ENCODE measurements at places on chromosomes 7 and 10. TPM values are rescaled to one million over a fixed set of nuclear protein-coding genes. Genes with fewer than 3 reads are reported as not detected.

Gene PMPCB
- polyA plus RNA-seq, result 72.5 TPM

DNA sequence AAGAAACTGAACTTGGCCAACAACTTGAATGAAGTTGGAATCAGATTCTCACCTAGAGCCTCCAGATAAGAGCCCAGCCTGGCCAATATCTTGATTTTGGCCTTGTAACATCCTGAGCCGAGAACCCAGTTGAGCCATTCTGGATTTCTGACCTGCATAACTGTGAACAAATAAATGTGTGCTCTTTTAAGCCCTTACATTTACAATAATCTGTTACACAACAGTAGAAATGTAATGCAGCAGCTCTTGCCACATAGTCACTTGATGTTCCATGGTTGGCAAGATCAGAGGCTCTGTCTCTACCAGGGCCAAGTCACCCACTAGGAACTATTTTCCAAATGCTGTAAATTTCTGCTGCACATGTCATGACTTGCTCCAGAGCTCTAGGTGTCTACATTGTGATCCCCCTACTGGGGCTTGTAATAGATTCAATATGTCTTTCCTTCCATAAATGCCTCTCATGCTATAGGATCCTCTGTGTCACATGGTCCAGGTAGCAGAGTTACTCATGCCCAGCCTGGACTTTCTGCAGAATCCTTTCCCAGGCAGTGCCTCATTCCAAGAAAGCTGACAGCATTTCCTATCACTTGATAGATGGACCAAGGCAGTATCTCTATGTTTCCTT is 11.4 kb upstream of the RBM20 start:
- DNase-seq, result no peak

DNA sequence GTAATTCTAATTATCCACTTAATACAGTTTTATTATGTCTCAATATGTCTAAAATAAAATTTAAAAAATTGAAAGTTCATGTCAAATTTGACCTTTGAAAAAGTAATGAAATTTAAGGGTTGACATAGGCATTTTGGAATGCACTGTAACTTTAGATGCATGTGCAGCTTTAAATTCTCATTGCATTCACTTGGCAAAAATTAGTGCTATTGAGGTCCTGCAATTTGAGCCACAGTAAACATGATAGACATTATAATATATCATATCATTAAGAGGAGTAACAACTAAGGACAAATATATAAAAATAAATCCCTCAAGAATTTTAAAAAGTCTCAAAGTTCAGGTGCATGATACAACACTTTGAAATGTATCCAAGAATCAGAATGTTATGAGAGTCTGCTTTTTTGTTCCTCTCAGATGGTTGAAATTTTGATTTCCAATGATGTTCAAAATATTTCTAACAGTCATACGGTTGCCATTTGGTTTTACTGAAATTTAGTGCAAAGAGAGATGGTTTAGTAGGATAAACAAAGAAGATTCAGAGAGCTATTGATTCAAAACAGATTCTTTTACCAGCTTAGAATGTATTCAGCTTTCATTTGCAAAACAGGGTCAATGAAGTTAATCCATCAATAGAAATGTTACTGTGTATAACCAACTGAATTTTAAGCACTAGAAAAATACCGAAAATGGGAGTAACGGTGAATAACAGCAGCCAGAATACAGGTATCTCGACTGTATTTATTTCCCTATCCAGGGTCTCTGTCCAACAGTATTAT is 71.8 kb downstream of the SEMA3A start:
- DNase-seq, result no peak

- no peak for DNase-seq
These were observed 120.9 kb upstream of the TMEM106B start for GRCh38 chr7:12089951-12090756.

DNA sequence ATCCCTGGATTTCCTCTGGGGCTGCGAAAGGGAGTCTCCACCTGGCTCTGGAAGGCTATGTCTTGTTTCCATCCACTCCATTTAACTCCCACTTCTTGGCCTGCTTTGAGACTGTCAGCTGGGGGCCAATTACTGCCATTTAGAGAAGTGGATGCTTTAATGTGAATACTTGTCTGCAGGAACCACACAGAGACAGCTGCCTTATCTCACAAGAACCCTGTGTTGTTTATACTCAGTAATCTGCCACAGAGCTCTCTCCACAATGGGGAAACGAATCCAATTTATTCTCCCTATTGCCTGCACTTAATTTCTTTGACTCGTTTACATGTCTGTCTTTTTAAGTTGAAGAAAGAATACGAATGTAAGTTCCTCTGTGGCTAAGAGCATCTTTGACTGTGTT is 787.0 kb upstream of the C7orf33 start:
- DNase-seq, result no peak

DNA sequence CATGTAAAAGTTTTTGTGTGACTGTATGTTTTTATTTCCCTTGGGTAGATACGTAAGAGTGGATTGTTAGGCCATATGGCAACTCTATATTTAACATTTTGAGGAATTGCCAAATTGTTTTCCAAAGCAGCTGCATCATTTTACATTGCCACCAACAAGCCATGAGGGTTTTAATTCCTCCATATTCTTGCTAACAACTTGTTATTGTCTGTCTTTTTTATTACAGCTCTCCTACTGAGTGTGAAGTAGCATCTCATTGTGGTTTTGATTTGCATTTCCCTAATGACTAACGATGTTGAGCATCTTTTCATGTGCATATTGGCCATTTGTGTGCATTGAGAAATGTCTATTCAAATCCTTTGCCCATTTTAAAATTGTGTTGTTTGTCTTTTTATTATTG is 94.9 kb downstream of the CARD11 start:
- no peak for DNase-seq

DNA sequence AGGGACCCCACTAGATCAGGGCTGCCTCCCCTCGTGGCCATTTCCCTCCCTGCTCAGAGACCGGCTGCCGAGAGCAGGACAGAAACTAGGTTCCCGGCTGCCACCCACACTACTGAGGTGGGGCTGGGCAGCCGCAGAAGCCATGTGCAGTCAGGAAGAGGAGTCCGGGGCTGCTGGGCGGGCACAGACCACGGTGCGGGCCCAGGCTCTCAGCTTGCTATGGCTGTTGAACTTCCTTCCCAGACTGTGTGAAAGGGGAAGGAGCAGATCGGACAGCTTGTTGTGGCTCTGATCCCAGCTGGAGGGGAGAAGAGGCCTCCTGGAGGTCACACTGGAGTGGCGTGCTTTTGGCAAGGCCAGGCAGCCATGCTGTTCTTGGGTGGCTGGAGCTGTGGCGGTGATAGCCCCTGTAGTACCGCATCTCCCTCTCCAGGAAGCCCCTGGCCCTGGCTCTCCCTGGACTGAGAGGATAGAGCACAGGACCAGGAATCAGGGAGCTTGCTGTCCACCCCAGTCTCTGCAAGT is 56.8 kb downstream of the HK1 start:
- no peak for DNase-seq

Gene KEL
- not detected for polyA plus RNA-seq

DNA sequence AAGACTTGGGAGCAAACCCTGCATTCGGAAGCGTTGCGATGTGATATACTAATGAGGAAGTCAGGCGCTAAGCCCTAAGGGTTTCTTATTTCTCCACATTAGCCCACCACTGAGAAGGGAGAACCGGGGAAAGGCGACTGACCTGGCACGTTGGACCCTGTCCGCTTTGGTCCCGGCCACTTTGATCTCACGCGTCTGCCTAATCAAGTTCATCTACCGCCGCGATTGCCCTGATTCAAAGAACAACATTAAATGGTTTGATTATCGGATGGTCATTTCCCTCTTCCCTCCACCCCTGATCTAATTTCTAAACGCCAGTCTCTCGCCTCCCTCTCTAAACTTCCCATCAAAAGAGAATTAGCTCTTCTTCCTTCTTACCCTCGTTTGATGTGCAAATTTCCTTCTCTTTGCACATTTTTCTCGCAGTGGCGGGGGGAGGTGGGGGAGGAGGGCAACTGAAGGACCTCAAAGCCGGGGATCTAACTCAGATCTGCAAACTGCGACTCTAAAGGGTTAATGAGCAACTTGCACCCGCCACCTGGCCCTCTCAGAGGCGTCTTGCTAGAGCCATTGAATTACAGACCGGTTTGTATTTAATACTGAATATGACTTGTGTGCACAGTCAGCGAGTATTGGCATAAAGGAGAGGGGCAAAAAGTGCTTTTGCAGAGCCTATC is 687 bp upstream of the DKK1 start:
- DNase-seq, result peak; percentile 6

DNA sequence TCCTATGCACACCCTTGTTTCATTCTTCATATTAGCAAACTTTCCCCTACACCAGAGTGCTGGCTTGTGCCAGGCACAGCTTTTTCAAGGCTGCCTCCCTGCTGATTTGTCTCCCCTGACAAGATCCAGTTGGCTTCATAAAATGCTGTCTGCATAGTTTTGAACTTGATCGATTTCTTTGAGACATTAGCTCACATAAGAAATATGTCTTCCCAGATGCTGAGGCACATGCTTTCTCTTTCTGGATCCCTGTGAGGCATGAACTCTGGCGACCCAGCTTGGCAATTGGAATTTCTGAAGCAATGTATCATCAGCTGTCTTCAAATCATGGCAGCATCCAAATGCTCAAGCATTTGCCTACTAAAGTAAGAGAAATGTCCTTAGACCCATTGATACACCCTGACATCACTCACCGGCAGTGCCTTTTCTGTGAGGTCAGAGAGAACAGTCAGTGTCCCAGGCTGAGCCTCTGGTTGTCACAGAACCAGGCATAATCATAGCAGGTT is 616.4 kb upstream of the GHITM start:
- DNase-seq, result no peak

Gene CADPS2
- not detected for polyA plus RNA-seq

Gene KIF5B
- 20.4 TPM for polyA plus RNA-seq

Gene GNG11
- 7.4 TPM for polyA plus RNA-seq

DNA sequence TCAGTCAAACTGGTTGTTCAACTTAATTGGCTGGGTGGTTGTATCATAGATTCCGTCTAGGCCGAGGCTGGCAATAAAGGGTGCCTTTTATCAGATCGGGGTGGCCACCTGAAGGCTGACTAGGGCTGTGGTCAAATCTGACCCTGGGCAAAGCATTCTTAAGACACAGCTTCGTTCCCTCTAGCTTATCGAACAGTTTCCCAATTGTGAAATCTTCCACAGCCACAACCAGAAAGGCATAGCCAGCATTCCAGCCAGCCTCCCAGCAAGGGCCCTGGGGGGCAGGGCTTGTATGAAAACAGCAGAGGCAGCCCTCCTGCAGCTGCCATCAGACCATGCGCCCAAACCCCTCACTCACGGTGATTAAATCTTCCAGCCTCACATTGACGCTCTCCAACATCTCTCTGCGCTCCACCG is 42.5 kb upstream of the TMEM213 start:
- DNase-seq, result no peak

DNA sequence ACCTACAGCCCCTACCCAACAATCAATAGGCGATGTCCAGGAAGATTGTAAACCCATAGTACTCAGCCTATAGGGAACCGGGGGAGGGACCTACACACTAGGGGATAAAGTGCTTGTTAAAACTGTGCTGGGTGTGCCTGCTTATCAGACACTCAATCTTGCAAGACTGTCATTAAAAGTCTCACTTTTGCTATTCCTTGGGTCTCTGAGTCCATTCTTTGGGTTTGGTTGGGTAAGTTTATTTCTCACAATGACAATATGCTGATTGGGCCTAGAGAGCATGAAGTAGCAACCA is 45.6 kb downstream of the PTPRE start:
- DNase-seq, result no peak

Gene LARP4B
- 24.4 TPM for polyA plus RNA-seq

Gene CALN1
- polyA plus RNA-seq, result not detected

Gene WIPF3
- not detected for polyA plus RNA-seq

Gene ACTL6B
- not detected for polyA plus RNA-seq

- no peak for DNase-seq
These were observed 22.2 kb downstream of the GPNMB start for GRCh38 chr7:23268746-23269145.

- DNase-seq, result peak; percentile 19
These were observed 350.2 kb downstream of the GATA3 start for GRCh38 chr10:8404721-8405120.

Gene SEMA4G
- polyA plus RNA-seq, result not detected

GRCh38 chr10:110118891-110119621 is 88.3 kb upstream of the MXI1 start:
- DNase-seq, result no peak

- no peak for DNase-seq
These were observed 375.5 kb upstream of the LRRTM3 start for GRCh38 chr10:66550351-66550750.
